ENCODE measurements at places on chromosomes 16 and 17. TPM values are rescaled to one million over a fixed set of nuclear protein-coding genes. Genes with fewer than 3 reads are reported as not detected.

- DNase-seq: no peak
Observed at GRCh38 chr16:76081967-76082366, 195.2 kb upstream of the CNTNAP4 start.

GRCh38 chr17:335691-336090, 16.9 kb downstream of the RPH3AL start:
- DNase-seq: peak; percentile 60

- no peak for DNase-seq
Observed at GRCh38 chr17:56881685-56882295, 32.1 kb downstream of the TRIM25 start.

- no peak for DNase-seq
Observed at GRCh38 chr17:57186226-57187019, 69.9 kb upstream of the MSI2 start.

GRCh38 chr17:36514856-36515255, 19.8 kb downstream of the MYO19 start:
- DNase-seq: no peak

DNA sequence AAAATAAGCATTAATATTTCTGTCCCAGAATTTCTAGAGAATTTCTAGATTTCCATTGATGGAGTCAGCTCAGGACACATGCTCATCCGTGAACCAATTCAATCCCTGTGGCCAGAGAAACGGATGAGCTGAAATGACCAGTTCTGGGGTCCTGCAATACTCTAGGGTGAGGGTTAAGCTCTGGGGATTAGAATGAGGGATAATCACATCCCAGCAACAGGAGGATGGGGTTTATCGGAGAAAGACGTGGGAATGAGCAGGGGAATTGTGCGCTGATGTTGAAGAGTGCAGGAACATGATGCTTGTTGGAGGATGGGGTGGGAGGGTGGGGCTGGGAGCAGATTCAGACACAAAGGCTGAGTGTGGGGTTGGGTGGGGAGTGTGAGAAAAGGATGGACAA, 64.1 kb downstream of the SLC5A11 start:
- peak; percentile 6 for DNase-seq

- no peak for DNase-seq
Observed at GRCh38 chr17:9179602-9180001, 158.3 kb downstream of the NTN1 start.

- DNase-seq: no peak
Observed at GRCh38 chr16:72159386-72159785, 12.6 kb downstream of the PMFBP1 start.

- DNase-seq: no peak
Observed at GRCh38 chr16:84943620-84944019, 67.7 kb downstream of the ZDHHC7 start.

- no peak for DNase-seq
Observed at GRCh38 chr17:63530557-63531021, 7.4 kb downstream of the KCNH6 start.

- DNase-seq: no peak
Observed at GRCh38 chr16:23900480-23901177, 64.8 kb downstream of the PRKCB start.

GRCh38 chr17:70906808-70907207, 737.5 kb downstream of the KCNJ2 start:
- DNase-seq: no peak

GRCh38 chr17:66906321-66907278, 57.9 kb upstream of the CACNG4 start:
- DNase-seq: peak; percentile 86

DNA sequence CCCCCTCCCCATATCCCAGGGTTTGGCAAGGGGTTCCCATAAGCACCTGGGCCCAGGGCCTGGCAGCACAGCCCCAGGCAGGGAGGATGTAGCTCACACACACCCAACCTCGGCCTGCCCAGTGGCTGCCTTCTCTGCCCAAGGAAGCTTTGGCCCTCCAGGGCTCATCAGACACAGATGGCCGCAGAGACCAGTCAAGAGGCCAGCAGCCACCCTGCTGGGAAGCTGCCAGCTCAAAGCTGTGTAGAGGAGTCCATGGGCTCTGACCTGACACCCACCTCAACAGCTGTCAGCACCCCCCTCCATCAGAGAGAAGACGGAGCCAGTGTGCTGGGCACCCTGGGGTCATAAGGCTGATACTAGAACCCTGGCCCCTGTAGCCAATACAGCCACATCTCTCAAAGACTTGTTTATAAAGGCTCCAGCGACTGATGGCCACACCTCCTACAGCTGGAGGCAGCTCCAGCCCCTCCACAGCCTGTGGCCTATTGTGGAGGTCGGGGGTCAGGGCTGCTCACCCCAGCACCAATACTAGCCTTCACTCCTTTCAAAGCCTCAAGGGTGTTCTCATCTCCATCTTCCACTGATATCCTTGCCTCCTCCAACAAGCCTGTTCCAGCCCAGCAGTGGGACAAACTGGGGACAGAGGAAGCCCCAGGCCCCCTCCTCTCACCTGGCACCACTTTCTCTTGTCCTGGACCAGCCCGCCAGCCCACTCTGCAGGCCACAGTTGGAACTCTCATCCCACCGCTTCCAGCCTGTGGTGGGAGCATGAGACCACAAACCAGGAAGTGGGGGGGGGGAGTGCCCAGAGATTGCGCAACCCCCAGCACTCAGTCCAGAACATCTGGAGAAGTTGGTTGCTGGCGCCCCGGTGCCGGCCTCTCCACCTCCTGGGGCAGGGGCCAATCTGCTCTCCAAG, 2.2 kb upstream of the MPG start:
- DNase-seq: peak; percentile 95

- no peak for DNase-seq
Observed at GRCh38 chr17:74875977-74876593, 3.3 kb upstream of the FDXR start.

- DNase-seq: no peak
Observed at GRCh38 chr17:27631897-27632725, 1.1 kb downstream of the LGALS9 start.

GRCh38 chr17:71330099-71330375, 790.8 kb upstream of the SOX9 start:
- no peak for DNase-seq

GRCh38 chr17:75557075-75557851, 30.3 kb upstream of the MYO15B start:
- no peak for DNase-seq

GRCh38 chr17:21362331-21362931, 13.7 kb upstream of the KCNJ12 start:
- no peak for DNase-seq

The TMEM238L gene
- not detected for total RNA-seq

The SLC13A2 gene
- under 0.01 TPM for total RNA-seq

The CD300H gene
- not detected for total RNA-seq

The TMEM235 gene
- total RNA-seq: not detected

The TMEM92 gene
- not detected for total RNA-seq

The TBX21 gene
- total RNA-seq: not detected

The AURKB gene
- not detected for total RNA-seq

The ABCA9 gene
- total RNA-seq: 74.5 TPM

The FBXO39 gene
- total RNA-seq: not detected

The GINS2 gene
- 0.54 TPM for total RNA-seq

The CHST6 gene
- total RNA-seq: 2.1 TPM

The CD300LB gene
- 1.1 TPM for total RNA-seq

The MYO15A gene
- total RNA-seq: 0.68 TPM
